ENCODE measurements at places on chromosomes 12 and 14. TPM values are rescaled to one million over a fixed set of nuclear protein-coding genes. Genes with fewer than 3 reads are reported as not detected.

Gene OR6C4
- not detected for total RNA-seq

Gene RTN1
- 797 TPM for total RNA-seq

Gene PCK2
- 2.2 TPM for total RNA-seq

Gene MYF5
- not detected for total RNA-seq

Gene TEDC1
- total RNA-seq: 9.1 TPM
